ENCODE measurements at places on chromosomes 2 and 18. TPM values are rescaled to one million over a fixed set of nuclear protein-coding genes. Genes with fewer than 3 reads are reported as not detected.

Gene CCDC85A
- not detected for total RNA-seq

Gene IL18RAP
- total RNA-seq, result not detected

Gene SCN1A
- total RNA-seq, result not detected

Gene CHN1
- total RNA-seq, result 1.1 TPM

Gene HOXD13
- not detected for total RNA-seq

Gene TRABD2A
- total RNA-seq, result 0.87 TPM

Gene VWA3B
- total RNA-seq, result 0.08 TPM

Gene AGAP1
- 6.5 TPM for total RNA-seq

Gene SERPINB4
- 1.9 TPM for total RNA-seq

Gene ME2
- total RNA-seq, result 55.0 TPM

Gene CRYGD
- not detected for total RNA-seq

All from hair follicular keratinocyte (primary cell).